Activated naive CD4-positive, alpha-beta T cell (primary cell): ENCODE measurements at places on chromosomes 1 and 21.

- DNase-seq = no peak
Observed at GRCh38 chr1:46749921-46750404, 31.0 kb upstream of the EFCAB14 start.

GRCh38 chr1:54347955-54348699 lies 58.1 kb downstream of the SSBP3 start:
- no peak for DNase-seq

DNA sequence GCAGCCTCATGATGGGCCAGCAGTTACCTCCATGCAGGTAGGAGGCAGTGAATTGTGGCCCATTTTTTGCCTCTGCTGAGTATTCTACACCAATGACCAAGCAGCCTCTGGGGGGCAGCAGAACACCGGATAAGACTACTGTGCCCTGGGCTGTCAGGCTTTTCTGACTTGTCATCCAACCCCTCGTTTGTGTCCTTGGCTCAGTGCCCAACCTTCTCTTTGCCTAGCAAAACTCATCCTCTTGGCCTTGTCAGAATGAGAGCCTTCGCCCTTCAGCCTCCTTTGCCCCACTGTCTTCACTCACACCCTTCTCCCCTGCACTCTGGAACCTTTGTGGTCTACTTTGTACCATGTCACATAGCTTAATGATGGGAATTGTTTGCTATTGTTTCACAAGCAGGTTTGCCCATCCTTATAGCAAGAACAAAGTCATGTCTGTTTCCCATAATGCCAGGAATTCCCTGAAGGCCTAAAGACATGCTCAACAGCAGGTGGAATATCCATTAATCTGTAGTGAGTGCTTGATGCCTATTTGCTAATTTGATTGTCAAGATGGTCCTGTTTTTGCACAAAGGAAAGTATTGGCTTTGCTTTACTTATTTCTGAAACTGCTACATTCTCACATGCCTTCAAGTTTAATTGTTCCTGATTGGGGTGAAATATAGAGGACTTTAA lies 255.9 kb downstream of the HHAT start:
- peak; percentile 8 for DNase-seq

GRCh38 chr1:165875171-165875570 lies 47.8 kb downstream of the UCK2 start:
- DNase-seq = no peak

DNA sequence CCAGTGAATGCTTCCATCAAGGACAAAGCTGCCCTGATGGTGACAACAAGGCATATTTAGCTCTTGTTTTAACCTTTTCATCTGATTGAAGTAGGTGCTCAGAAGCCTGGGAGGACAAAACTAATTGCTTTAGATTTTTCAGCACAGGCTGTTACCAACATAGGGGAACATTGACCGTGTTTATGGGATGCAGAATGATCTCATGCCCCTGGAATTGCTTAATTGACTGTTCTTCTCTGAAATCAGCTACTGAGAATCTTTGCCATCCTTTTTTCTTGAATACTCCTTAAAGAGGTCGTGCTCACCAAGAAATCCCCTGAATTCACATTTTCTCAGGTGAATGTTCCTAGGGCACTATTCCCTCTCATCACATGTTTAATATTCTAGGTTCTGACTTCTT lies 95.9 kb upstream of the CCDC190 start:
- DNase-seq = no peak

- no peak for DNase-seq
Observed at GRCh38 chr1:195415584-195415983, 1192.7 kb downstream of the KCNT2 start.

- no peak for DNase-seq
Observed at GRCh38 chr1:211543025-211543424, 35.9 kb downstream of the SLC30A1 start.

- DNase-seq = no peak
Observed at GRCh38 chr1:33443080-33443704, 12.3 kb upstream of the PHC2 start.

- no peak for DNase-seq
Observed at GRCh38 chr1:78146205-78146771, 100.5 kb downstream of the GIPC2 start.

DNA sequence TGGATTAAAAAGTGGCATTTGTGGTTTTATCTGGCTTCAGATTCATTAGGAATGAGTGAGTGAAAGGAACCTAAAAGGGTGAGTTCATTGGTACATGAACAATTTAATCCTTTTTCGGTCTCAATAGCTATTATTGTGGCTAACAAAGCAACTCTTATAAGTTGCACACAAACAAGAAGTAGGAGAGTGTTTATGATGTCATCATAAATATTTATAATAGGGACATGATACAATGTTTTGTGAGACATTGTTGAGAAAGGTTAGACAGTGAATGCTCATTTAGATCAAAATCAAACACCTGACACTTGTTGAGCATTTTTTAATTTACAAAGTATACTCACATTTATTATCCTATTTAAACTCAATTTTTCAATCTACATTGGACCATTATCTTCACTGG lies 363.4 kb downstream of the PDE4B start:
- no peak for DNase-seq

- no peak for DNase-seq
Observed at GRCh38 chr1:225026701-225027100, 97.2 kb downstream of the DNAH14 start.

DNA sequence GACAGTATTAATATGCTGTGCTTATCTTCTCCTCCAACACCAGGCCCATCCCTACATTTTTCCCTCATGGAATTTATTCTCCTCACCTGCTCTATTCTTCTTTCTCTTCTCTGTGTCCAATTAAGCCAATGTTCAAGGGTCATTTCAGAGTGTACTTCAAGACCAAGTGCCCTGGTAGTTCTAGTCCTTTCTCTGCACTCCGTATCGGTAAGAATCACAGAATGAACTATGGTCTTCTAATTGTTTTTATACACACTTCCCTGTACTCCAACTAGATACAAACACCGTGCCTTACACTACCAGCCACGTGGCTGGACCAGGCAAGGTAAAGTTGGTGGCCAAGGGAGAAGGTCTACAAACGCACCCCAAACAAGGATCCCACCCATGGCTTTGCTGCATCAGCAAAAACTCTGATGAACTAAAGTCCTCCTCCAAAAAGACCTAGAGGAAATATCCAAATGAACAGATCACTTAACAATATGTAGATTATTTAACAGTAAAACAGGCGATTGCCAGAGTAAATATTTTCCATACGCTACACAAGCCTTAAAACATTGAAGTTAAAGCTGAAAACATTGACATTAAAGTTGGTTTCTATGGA lies 40.1 kb upstream of the LPAR3 start:
- DNase-seq = no peak

GRCh38 chr1:236945002-236945401 lies 59.2 kb downstream of the MT1HL1 start:
- DNase-seq = no peak

DNA sequence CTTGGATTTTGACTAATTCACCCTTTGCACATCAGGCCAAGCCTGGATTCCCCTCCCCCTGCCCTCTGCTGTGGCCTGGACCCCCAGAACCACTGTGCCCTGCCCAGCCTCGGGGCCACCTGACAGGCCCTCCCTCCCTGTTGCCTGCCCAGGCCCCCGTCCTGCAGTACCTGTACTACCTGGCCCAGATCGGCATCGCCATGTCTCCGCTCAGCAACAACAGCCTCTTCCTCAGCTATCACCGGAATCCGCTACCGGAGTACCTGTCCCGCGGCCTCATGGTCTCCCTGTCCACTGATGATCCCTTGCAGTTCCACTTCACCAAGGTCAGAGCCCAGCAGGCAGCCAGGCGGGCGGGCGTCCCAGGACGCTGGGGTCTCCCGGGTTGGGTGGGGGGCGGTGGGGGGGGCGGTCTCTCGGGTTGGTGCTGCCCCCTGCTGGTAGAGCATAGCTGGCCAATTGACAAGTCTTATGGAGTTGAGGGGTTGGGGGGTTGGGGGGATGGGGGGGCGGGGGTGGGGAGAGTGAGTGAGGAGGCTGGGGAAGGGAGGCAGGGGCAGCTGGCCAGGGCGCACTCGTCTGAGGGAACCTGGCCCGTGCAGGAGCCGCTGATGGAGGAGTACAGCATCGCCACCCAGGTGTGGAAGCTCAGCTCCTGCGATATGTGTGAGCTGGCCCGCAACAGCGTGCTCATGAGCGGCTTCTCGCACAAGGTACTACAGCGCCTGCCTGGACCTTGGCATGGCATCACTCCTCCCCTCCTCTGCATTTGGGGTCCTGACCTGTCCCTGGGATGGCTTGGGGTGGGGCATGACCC lies 10.7 kb downstream of the AMPD2 start:
- no peak for DNase-seq

GRCh38 chr1:204102029-204102611 lies 29.2 kb downstream of the SOX13 start:
- DNase-seq = no peak

GRCh38 chr1:110676970-110677369 lies 2.2 kb upstream of the KCNA3 start:
- DNase-seq = no peak

GRCh38 chr1:206831650-206832049 lies 33.8 kb upstream of the IL20 start:
- DNase-seq = no peak

DNA sequence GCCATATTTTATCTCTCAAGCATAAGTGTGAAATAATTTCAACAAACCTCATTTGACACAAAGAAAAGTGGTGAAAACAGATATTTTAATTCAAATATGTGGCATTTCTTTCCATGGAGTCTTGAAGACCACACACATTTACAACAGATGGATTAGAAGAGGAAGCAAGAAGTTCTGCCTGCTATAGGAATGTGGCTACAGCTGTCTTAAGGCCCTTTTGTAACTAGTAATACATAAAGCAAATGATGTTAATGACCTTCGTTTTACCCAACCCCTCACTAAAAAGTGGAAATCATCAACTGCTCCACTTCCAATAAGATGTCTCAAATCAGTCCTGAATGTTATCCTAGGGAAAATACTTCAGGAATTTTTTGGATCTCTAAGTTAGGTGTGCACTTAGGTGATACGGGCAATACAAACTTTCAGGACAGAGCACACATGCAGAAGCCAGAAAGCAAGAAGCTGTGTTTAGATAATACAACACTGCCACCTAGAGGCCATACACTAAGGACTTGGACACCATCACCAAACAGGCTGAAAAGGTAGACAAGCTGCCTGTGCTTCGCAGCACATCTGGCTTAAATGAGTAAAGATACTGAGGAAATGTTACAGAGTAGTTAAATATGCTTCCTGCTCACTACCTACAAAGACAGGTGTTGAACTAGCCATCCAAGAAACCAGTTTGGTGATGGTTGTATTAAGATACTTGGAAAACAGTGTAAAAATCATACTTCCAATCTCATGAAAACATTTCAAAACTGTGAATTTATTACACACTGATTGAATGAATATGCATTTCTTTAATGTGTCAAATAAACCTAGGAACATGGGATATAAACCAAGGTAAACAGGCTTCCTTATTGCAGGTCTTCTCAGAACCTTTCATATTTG lies 24.4 kb downstream of the RRAGC start:
- DNase-seq = no peak

GRCh38 chr1:51420867-51421627 lies 90.7 kb upstream of the TTC39A start:
- no peak for DNase-seq

- DNase-seq = no peak
Observed at GRCh38 chr1:74593887-74594866, 79.4 kb downstream of the ERICH3 start.

- no peak for DNase-seq
Observed at GRCh38 chr1:229217716-229218115, 53.2 kb upstream of the RAB4A start.

GRCh38 chr1:36520771-36521420 lies 38.2 kb upstream of the CSF3R start:
- DNase-seq = no peak

GRCh38 chr1:177185209-177185608 lies 14.5 kb downstream of the BRINP2 start:
- DNase-seq = no peak

DNA sequence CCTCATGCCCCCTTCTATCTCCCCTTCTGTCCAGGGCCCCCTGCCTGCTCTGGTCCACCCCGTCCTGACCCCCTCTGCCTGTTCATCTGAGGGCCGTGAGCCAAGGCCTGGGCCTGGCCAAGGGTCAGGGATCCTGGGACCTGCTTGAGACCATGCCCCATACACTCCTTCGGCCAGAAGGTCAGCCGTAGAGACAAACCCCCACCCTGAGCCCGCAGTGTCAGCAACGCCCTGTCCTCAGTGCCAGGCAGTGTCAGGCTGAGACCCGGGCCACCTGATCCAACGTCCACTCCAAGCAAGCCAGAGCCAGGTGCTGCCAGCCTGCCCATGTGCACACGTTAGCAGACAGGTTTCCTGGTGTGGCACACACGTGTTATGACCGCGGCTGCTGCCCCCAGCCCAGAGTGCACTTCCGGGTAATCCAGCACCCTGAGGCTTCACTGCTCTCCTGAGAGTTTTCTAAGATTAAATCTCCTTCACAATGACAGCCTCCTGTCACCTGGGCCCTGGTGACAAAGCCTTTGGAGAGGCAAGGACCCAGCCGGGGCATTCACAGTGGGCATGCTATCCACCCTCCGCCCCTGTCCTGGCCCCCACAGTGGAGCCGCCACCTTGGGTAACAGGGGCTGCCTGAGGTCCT lies 10.1 kb upstream of the SAMD11 start:
- no peak for DNase-seq

GRCh38 chr1:183419399-183419798 lies 1.2 kb upstream of the NMNAT2 start:
- DNase-seq = no peak

DNA sequence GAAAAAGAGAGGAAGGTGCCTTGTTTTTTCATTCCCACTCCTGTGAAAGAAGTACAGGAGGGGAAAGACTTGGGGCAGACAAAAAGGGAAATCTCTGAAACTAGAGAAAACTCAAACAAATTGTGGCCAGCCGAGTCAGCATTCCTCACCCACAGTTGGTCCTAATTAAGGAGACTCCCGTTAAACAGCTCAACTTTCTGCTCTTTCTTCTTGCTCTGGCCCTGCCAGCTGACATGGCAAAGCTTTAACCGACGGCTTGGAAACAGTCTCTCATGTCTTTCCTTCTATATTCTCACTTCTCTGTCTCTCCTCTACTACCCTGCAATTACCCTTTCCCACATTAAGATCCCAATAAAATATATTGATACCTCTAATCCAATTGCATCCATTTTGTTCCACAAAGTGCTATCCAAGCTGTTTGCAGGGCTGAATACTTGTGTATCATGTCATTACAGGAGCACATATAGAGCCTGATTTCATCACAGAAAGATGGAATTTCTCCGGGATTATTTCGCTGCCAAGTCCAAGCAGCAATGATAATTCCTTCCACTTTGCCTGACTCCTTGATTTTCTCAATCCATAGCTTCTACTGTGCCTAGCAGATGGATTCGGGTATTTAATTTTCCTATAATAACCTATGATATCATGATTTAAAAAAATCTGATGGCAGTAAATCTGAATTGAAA lies 65.4 kb upstream of the IPO9 start:
- no peak for DNase-seq

- DNase-seq = no peak
Observed at GRCh38 chr1:46224966-46225365, 21.8 kb downstream of the LURAP1 start.

- DNase-seq = no peak
Observed at GRCh38 chr1:93675931-93676330, 5.7 kb downstream of the BCAR3 start.

GRCh38 chr1:227788271-227789083 lies 27.0 kb upstream of the PRSS38 start:
- no peak for DNase-seq

- no peak for DNase-seq
Observed at GRCh38 chr21:15054089-15054488, 10.7 kb downstream of the NRIP1 start.
